ENCODE measurements at places on chromosomes 1 and 21. TPM values are rescaled to one million over a fixed set of nuclear protein-coding genes. Genes with fewer than 3 reads are reported as not detected.

GRCh38 chr1:59394706-59395425 lies 98.0 kb downstream of the FGGY start:
- no peak for DNase-seq

- DNase-seq = no peak
Observed at GRCh38 chr1:240965581-240966091, 353.7 kb upstream of the GREM2 start.

DNA sequence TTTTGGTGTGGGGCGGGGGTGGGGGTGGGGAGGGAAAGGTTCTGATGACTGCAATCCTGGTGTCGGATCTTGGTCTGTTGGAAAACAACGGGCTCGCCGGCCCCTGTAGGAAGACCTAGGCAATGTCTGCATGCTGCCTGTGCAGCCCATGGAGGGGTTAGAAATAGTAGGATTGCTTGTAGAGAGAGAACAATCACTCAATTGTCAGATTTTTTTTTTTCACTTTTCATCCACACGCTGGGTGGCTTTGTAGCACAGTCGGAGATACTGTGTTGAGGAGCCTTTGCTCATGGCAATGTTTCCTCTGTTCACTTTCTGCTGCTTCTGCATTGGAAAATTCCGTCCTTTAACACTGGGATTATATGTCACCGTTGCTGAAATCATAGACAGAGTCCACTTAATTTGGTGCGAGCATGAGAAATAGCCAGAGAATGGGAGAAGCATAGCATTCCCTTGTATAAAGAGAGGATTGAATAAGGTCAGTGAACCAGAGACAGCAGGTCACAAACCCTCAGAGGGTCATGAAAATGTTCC lies 107.5 kb downstream of the MRPS6 start:
- no peak for DNase-seq

DNA sequence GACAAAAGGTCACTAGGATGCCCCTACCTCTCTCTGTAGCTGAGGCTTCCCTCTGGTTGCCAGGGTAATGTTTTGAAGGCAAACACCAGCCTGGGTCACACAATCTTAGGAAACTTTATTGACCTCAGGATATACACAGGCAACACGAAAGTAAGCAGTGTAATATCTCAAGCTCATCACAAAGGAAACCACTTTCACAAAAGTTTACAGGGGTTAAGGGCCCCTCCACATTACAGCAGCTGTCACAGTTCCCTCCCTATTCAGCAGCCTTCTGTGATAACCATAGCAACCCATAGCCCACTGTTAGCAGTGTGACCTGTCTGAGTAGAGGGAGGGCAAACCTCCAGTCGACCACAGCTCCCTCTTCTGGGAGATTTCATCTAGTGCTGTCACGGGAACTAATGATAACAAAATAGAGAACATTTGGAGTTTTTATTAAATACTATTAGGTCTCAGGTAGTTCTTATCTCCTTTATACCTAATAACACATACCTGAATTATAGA lies 149.8 kb downstream of the PTPRC start:
- peak; percentile 67 for DNase-seq

DNA sequence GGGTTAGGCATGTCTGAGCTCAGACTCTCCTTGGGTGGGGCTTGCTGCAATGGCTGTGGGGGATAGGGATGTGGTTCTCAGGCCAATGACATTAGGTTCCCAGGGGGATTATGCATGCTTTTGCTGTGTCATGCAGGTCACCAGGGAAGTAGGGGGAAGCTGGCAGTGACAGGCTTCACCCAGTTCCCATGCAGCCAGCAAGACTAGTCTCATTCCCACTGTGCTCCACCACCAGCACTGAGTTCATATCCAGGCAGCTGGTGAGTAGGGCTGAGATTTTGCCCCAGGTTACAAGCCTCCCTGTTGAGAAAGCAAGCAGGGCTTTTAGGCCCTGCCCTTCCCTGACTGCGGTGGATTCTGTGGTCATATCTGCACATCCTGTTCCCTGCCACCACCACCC lies 32.1 kb upstream of the PLA2G5 start:
- no peak for DNase-seq

Gene CR1
- total RNA-seq = not detected

Data from natural killer cell treated with Interleukin-12 subunit alpha and Interleukin-12 subunit beta and Interleukin-15 and Interleukin-18, amount 100 ng/mL, for 72 hours (primary cell).